ENCODE measurements at places on chromosomes 11 and 22.

DNA sequence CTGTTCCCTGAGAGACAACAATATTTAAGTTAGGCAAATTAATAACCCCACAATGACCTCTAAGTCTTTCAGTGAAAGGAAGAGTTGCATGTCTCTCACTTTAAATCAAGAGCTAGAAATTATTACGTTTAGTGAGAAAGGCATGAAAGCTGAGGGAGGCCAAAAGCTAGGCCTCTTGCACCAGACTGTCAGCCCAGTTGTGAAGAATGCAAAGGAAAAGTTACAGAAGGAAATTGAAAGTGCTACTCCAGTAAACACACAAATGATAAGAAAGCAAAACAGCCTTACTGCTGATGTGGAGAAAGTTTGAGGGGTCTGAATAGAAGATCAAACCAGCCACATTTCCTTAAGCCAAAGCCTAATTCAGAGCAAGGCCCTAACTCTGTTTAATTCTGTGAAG is 45.0 kb downstream of the BBOX1 start:
- no peak for DNase-seq

GRCh38 chr22:19068784-19069271 is 53.4 kb downstream of the DGCR2 start:
- no peak for DNase-seq

GRCh38 chr22:27919942-27920755 is 1.1 kb upstream of the PITPNB start:
- DNase-seq: peak; percentile 74

DNA sequence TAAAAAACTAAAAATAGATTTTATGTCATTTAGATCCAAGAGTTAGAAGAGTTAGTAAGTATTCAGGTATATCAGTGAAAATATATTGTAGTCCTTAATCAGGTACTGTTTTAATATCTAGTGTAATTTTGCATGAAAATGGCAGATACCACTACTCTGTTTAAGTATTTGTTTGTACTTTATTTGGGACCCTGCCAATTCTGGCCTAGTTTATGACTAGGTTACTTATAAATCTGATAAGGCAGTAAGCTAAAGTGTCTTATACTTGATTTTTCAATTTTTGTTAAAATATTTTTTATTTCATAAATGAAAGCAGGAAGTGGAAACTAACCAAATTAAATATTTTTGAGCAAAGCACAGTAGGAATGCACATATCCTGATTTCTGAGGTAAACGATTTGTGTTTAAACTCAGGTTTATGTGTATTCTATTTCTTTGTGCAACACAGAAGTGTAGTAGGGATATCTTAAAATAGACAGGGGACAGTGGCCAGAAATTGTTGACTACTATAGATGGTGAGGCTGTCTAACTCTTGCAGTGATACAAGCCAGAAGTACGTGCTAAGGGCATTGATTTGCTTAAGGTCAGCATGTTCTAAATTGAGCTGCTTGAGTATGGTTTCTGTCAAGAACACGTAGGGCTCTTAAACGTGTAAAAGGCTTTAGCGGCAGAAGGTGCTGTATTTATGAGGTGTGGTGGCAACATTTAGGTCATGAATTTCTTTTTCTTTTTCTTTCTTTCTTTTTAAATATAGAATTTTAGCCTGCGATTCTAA is 34.0 kb downstream of the HIPK3 start:
- DNase-seq: no peak

- DNase-seq: no peak
Observed at GRCh38 chr11:2512431-2513407, 67.9 kb downstream of the KCNQ1 start.

GRCh38 chr11:23732026-23732425 is 764.8 kb upstream of the LUZP2 start:
- DNase-seq: no peak

GRCh38 chr11:70790671-70791300 is 392.5 kb downstream of the CTTN start:
- no peak for DNase-seq

GRCh38 chr11:80779905-80780605 is 1339.2 kb upstream of the TENM4 start:
- DNase-seq: no peak

DNA sequence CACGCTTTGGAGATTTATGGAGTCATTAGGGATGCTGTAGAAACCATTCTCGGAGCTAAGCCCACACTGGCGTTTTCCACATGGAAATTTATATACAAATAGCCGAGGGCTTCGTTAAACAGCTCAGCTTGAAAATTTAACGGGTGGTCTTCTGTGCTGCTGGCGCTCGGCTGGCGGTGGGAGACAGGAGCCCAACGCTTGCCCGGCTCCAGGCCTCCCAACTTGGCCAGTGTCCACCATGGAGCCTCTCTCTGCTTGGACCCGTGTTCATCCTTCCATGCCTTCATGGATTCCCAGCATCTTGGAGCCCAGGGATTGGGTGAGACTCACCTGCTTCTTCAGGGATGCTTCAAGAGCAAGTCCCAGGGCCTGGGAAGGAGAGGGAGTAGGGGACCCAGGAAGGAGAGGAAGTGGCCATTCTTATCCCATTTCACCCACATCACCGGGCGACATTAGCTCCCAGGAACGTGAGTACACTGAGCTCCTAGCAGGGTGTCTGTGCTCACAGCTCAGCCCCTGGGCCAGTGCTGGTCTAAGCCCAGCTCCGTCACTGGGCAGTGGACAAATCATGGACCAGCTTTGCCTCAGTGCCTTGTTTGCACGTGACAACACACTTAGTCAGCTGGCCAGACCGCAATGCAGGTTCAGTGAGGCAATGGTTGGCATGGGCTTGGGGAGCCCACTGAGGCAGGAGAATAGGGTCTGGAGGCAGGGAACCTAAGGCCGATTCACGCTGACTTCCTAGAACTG is 944.3 kb downstream of the BRD1 start:
- no peak for DNase-seq

Data from activated CD8-positive, alpha-beta T cell treated with anti-CD3 and anti-CD28 coated beads for 36 hours (primary cell).